ENCODE measurements at places on chromosomes 13 and 19.

DNA sequence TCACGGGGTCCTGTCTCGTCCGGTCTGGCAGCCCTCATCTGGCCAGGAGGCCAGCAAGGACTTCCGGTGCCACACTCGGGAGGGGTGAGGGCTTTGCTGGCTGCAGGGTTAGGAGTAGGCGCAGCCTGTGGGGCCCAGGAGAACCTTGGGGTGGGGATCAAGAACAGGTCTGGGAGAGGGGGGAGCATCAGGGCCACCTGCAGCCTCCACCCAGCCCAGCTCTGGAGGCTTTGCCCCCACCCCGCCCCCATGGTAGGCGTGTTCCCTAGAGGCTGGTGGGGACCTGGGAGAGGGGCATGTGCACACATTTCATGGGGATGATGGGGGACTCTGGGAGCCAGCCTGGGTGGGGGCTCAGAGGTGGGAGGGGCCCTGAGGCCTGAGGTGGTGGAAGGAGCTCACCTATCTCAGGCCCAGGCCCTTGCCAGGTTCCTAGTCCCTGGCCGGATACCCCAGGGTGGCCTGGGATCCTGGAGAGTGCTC is 23.3 kb downstream of the WTIP start:
- DNase-seq, result no peak

GRCh38 chr13:78372581-78372980 is 230.8 kb downstream of the POU4F1 start:
- no peak for DNase-seq

DNA sequence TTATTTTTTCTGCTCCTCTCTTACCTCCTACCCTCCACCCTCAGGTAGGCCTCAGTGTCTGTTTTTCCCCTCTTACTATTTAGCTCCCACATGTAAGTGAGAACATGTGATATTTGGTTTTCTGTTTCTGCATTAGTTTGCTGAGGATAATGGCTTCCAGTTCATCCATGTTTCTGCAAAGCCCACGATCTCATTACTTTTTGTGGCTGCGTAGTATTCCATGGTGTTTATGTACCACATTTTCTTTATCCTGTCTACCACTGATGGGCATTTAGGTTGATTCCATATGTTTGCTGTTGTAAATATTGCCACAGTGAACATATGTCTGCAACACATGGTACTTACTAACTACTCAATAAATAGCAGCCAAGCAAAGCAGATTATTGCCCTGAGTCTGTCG is 56.8 kb downstream of the DNAJC15 start:
- no peak for DNase-seq

GRCh38 chr13:75486146-75487062 is 4.4 kb upstream of the TBC1D4 start:
- DNase-seq, result no peak

DNA sequence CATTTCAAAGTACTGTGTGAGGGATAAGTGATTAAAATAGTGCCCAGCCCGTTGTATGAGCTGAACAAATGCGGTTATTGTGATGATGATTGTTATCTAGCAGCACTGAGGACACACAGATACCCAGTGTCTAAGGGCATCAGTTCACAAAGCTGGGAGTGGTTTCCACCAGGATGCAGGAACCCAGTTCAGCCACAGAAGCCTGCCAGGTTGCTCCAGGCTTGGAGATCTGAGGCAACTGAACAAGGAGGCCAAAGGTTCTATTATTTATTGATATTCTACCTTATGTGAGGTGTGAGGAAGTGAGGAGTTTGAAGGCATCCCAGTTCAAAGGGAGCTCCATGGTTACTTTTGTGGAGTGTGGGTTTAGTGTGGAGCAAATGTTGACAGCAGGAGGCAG is 13.2 kb downstream of the DIAPH3 start:
- DNase-seq, result no peak

- no peak for DNase-seq
Measured at GRCh38 chr13:106132216-106132615, 403.2 kb downstream of the EFNB2 start.

DNA sequence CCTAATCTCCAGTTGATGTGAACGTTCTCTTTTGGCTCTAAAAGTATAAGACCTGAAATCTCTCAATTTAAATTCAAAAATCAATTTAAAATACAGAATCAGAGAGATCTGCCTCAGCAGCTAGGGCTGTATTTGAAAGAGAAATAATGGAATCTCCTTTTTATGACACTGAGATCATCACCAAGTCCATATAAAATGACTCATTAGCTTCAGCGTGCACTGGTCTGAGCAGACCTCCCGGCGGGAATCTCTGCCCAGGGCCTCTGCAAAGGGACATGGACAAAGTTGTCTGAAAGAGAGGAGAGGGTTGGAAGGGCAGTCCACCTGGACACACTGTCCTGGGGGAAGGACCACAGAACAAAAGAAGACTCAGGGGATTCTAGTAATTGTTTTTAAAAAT is 855.6 kb downstream of the EFNB2 start:
- DNase-seq, result no peak

DNA sequence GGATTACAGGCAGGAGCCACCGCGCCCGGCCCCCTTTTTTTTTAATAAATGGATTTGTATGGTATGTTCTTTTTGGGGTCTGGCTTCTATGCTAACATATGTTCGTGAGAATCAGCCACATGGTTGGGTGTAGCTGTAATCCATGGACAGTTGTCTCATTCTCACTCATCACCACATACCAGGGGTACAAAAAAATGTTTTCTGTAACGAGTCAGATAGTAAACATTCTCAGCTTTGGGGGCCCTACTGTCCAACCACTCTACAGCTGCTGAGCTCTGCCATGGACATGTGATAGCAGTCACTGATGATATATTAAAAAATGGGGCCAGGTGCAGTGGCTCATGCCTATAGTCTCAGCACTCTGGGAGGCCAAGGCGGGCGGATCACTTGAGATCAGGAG is 5.1 kb upstream of the RETN start:
- no peak for DNase-seq

- DNase-seq, result no peak
Measured at GRCh38 chr19:18735752-18736151, 52.3 kb downstream of the CRTC1 start.

DNA sequence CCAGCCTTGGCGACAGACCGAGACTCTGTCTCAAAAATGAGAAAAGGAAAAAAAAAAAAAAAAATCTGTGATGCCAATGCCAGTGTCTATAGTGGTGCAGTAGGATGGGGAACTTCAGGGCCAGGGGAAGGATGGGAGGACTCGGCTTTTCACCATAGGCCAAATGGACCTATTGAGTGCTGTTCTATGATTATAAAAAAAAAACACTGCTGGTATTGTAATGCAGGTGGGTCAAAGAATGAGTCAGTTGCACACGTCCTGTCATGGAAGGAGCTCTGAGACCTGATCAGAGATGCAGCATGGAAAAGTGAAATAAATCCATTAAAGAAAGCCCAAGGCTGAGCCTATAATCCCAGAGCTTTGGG is 7.0 kb downstream of the DNAJB1 start:
- no peak for DNase-seq

GRCh38 chr19:35517342-35517741 is 3.9 kb upstream of the DMKN start:
- no peak for DNase-seq

DNA sequence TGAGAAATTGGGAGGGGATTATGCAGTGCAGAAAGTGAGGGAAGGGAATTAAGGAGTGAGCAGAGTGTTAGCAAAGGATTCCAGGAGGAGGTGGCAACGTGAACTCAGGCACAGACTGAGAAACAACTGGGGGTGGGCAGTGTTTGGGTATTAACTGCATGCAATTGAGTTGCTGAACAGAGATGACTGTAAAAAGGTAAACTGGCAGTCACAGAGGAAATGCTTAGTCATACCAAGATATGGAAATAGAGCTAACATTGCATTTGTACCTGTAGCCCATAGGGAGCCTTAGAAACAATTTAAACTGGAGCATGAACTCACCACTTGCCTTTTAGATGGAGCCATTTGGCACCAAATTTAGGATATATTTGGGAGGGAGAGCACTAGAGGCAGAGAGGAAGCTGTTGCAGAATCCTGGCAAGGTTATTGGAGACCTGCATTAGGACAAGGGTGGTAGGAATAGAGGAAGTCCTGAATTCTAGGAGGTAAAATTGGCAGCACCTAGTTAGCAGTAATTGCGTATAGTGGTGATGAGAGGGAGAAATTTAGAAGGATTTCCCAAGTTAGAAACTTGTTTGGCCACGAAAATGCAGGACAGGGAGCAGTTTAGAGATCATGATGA is 100.6 kb upstream of the FRY start:
- no peak for DNase-seq

DNA sequence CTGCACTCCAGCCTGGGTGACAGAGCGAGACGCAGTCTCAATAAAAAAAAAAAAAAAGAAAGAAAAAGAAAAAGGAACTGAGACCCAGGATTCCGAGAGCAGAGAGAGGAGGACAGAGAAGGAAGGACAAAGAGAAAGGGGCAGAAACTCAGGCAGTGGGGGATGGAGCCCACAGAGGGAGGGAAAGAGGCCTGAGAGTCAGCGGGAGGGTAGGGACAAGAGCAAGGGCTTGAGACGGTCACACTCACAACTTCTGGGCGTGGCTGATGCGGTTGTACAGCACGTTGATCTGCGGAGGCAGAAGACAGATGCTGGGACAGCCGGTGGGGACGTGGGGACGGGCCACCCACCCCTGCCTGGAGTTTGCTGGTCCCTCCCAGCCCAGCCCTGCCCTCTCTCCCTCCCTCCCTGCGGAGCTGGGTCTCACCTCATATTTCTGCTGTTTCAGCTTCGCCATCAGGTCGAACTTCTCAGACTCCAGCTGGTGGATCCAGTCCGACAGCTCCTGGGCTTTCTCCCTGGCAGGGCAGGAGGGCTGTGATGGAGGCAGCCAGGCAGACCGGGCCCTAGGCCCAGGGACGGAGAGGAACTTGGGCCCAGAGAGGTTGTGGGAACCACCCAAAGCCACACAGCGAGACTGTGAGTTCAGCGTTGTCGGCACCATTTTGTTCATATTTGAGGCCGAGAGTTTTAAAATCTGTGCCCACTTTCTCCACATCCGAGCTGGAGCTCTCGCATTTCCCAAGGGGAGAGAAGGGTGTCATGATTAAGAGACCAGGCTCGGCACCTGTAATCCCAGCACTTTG is 15.2 kb downstream of the TNNT1 start:
- no peak for DNase-seq

GRCh38 chr13:89380101-89380500 is 1708.9 kb downstream of the SLITRK5 start:
- no peak for DNase-seq

- no peak for DNase-seq
Measured at GRCh38 chr19:7460562-7460966, 28.3 kb downstream of the PEX11G start.

GRCh38 chr13:29901710-29902631 is 51.6 kb upstream of the UBL3 start:
- DNase-seq, result peak; percentile 68

DNA sequence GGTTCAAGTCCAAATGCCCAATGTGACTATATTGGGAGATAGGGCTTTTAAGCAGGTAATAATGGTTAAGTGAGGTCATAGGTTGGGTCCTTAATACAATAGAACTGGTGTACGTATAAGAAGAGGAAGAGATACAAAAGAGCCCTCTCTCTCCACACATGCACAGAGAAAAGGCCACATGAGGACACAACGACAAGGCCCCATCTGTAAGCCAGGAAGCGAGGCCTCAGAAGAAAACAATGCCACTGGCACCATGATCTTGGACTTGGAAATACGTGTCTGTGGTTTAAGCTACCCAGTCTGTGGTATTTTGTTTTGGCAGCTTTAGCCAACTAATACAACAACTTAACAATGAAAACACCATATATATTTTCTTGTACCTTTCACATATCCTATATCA is 23.4 kb upstream of the RFC3 start:
- no peak for DNase-seq

DNA sequence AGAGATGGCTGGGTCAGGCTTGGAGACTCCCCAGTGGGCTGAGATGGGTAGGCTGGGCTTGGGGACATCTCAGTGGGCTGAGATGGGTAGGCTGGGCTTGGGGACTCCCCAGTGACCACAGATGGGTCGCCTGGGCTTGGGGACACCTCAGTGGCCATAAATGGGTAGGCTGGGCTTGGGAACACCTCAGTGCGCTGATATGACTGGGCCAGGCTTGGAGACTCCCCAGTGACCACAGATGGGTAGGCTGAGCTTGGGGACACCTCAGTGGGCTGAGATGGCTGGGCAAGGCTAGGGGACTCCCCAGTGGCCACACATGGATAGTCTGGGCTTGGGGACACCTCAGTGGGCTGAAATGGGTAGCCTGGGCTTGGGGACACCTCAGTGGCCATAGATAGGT is 12.8 kb downstream of the IQCN start:
- no peak for DNase-seq

- no peak for DNase-seq
Measured at GRCh38 chr19:48689449-48689848, 6.3 kb upstream of the FUT2 start.

Data from fibroblast of the conjunctiva (primary cell).